ENCODE measurements at places on chromosomes 3 and 15.

- DNase-seq: no peak
These were observed at the start of gene CYP1A1 for GRCh38 chr15:74725225-74725774. Gene CYP1A1 (minus strand): TSS chr15:74725528. CDS start chr15:74723097, 2,431 bp downstream.

- no peak for DNase-seq
These were observed 34.7 kb upstream of the MRPS22 start for GRCh38 chr3:139309061-139309591.

DNA sequence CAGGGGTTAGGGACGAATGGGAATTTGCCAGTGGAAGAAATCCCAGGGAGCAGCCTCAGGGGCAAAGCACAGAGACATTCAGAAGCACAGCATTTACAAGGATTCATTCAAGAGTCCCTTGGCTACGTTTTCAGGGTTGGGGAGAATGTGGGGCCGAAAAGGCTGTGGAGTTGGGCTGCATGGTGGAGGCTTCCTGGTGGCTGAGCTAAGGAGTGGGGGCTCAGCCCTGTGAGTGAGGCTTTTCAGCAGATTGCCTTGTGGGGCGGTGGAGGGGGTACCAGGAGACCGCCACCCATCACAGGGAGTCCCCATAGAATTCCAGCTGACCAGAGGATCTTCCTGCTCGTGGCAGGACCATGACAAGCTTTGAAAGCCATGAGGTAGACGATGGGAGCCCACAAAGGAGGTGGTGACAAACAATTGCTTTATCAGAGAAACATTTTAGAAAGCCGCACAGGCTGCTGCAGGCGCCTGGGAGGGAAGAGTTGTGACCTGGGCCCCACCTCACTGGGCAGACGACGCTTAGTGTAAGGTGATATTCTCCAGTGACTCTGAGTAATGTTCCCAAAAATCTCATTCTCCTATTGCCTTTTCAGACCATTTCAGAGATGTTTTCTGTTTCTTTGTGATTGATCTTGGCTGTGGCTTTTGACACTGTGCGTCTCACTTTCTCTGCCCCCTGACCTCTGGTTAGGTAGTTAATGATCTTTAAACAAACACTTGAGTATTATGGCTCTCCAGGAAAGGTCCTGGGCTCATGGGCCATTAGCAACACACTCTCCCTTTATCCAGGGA lies 128.0 kb downstream of the DNAJB8 start:
- DNase-seq: no peak

- no peak for DNase-seq
These were observed 11.8 kb downstream of the SLC12A8 start for GRCh38 chr3:125200731-125201139.

GRCh38 chr3:86645756-86646155 lies 345.2 kb downstream of the VGLL3 start:
- no peak for DNase-seq

- no peak for DNase-seq
These were observed 538.1 kb downstream of the MAGI1 start for GRCh38 chr3:65500398-65501306.

DNA sequence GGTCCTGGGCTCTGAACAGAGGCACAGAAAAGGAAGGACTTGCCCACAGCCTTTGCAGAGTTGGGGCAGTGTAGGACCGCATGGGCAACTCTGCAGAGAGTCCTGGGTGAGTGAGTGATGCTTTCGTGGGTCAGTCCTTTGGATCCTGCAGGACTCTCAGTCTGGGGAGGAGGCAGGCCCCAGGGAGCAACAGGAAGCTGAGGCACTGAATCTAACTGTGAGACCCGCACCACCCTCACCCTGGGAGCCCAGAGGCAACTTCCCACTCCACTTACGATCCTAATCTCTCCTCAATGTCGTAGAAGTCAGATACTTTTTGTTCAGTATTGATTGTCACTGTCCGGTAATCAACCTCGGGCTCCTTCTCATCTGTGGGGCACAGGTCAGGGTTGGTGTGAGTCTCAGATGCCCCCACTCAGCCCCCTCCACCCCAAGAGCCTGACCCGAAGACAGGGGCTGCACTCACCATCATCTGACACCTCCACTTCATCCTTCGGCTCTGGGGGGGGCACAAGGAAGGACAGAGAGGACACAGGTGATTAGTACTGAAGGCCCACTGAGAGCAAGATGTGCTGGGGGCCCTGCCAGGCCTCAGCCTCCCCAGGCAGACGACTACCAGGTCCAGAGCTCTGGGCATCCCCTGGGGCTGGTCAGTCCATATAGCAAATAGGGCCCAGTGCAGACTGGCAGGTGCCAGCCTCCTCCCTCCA lies 64.0 kb upstream of the HACD2 start:
- DNase-seq: no peak

- no peak for DNase-seq
These were observed 120.8 kb downstream of the VPS8 start for GRCh38 chr3:184932777-184933176.

DNA sequence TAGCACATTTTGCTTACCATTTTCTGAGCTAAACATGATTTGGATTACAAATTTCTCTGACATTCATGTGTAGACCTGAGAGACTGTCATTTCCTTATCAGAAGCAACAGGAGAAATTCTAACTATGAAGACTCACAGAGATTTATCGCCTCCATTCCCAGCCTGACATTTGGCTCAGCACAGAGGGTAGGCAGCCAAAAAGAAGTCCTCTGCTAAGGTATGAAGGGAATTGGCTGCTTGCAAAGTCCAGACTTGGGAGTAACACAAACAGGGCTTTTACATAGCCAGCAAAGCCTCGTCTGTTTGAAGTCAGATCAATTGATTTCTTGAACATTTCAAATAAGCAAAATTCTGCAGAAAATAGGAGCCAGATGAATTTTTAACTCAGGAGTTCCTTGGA lies 57.0 kb upstream of the CMSS1 start:
- no peak for DNase-seq

- DNase-seq: no peak
These were observed 4.1 kb upstream of the UTS2B start for GRCh38 chr3:191334346-191334893.

GRCh38 chr3:154786724-154787123 lies 293.4 kb upstream of the MME start:
- DNase-seq: no peak

DNA sequence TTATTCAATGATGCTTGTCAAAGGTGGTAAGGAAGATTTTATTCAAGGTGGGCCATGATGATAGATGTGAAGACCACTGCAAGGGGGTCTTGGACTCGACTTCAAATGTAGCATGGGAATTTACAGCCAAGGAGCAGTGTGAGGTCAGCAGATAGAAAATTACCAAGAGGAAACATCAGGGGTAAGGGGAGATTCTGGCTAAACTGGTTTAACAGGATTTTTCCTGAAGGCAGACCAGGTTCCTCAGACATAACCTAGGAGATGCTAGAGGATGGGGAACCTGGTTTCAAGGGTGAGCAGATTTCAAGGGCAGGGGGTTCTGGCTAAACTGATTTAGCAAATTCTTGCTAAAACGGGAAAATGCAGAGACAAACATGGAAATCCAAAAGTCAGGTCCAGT lies 464.9 kb downstream of the TAFA4 start:
- no peak for DNase-seq

All from stimulated activated CD8-positive, alpha-beta memory T cell treated with anti-CD3 and anti-CD28 coated beads, Interleukin-4, amount 100 ng/mL, for 1 hour (primary cell).